ENCODE measurements at places on chromosomes 5 and 9.

GRCh38 chr5:127256886-127257597, 33.6 kb upstream of the MEGF10 start:
- no peaks in the 10 kb centered on the region for H3K27me3 ChIP-seq
- no peaks in the 10 kb centered on the region for H3K4me1 ChIP-seq
- no peak for DNase-seq

- no peaks in the 10 kb centered on the region for H3K4me1 ChIP-seq
- no peak overlapping the region for H3K4me3 ChIP-seq
- H3K27ac ChIP-seq = no peak overlapping the region
- H3K36me3 ChIP-seq = peaks cover 7% of the 10 kb centered on the region
Measured at GRCh38 chr5:120690621-120691407, 226.7 kb downstream of the PRR16 start.

DNA sequence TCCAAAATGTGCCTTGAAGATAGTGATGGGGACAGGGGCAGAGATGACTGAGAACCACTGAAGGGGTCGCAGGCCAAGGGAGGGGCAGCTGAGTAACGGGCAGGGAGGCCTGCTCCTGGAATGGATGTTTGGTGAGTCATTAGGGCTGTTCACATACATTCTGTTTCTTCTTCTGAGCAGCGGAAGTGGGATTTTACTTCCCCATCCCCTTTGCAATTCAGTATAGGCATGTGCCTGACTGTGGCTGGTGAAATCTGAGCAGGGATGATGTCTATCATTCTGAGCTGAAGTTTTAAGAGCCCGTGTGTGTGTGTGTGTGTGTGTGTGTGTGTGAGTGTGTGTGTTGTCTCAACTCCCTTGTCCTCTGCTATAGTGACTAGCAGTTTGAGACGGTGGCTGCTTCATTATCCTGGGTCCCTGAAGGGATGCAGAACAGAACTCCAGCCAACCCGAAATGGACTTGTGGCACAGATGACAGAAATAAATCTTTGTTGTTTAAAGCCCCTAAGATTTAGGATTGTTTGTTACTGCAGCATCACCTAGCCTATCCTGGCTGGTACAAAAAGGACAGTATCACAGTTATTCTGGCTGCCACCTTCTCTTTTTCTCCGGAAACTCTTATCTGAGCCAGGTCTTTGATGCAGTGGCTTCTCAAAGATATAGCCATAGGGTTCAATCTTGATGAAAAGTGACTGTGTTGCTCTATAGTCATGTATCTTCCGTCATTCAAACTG, 29.2 kb upstream of the TGFBI start:
- no peaks in the 10 kb centered on the region for H3K27me3 ChIP-seq
- H3K4me1 ChIP-seq = peaks cover 38% of the 10 kb centered on the region
- DNase-seq = peak; percentile 97
- peak overlapping the region; percentile 54 for H3K27ac ChIP-seq
- H3K4me3 ChIP-seq = no peak overlapping the region

GRCh38 chr5:36055984-36056383, 10.7 kb downstream of the UGT3A2 start:
- no peak for DNase-seq
- no peak overlapping the region for H3K4me3 ChIP-seq
- no peaks in the 10 kb centered on the region for H3K4me1 ChIP-seq

GRCh38 chr9:114551750-114552685, 35.6 kb upstream of the ATP6V1G1 start:
- peak overlapping the region; percentile 61 for H3K27ac ChIP-seq
- DNase-seq = peak; percentile 98
- H3K4me3 ChIP-seq = no peak overlapping the region

DNA sequence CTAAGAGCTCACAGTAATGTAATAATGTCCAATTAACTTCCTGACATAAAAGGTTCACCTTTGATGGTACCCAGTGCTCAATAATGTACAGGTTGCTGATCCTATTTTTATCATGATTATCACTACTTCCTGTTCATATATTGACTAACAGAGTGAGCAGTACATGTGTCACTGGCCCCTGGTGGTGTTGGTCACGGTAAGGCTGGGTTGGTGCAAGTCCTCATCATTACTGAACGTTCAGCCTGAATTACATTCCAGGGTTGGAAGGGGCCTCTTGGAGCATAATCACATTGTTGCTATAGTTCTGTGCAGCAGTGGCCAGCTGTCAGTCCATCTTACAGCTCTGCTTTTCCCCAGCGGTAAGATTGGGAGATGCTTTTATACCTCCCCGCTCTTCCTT, 24.2 kb upstream of the CKMT2 start:
- H3K27me3 ChIP-seq = no peaks in the 10 kb centered on the region
- no peak overlapping the region for H3K4me3 ChIP-seq
- no peak overlapping the region for H3K27ac ChIP-seq
- H3K36me3 ChIP-seq = peaks cover 5% of the 10 kb centered on the region

DNA sequence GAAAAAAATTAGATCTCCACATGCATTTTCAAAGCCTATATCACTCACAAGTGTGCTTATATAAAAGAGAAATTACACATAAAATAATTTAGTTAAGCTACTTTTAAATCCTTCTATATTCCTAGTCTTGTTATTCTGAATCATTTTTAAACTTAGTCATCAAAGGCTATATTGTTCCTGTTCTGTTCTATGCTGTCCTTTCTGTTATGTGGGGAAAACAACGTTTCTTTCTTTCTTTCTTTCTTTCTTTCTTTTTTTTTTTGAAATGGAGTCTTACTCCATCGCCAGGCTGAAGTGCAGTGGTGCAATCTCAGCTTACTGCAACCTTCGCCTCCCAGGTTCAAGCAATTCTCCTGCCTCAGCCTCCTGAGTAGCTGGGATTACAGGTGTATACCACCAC, 389.2 kb upstream of the FTMT start:
- H3K4me3 ChIP-seq = no peak overlapping the region
- H3K36me3 ChIP-seq = no peaks in the 10 kb centered on the region
- no peaks in the 10 kb centered on the region for H3K4me1 ChIP-seq
- H3K27me3 ChIP-seq = no peaks in the 10 kb centered on the region

DNA sequence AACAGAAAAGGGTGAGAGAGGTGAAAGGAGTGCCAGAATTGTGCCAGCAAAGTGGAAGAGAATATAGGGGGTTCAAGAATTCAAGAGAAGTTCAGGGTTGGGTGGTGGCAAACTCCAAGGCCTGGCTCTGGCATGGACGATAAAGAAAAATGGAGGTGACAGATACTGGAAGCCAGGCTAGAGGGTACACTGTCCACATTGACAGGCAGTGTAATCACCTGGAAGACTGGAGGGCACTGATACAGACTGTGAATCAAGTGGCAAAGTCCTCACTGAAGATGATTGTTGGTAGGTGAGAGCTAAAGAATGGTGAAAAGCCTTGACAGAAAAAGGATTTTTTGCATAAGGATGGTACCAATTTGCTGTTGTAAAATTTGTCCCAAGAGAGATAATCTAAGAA, 7.1 kb downstream of the SAR1B start:
- no peaks in the 10 kb centered on the region for H3K27me3 ChIP-seq
- no peak overlapping the region for H3K4me3 ChIP-seq
- H3K4me1 ChIP-seq = peaks cover 3% of the 10 kb centered on the region
- no peak overlapping the region for H3K27ac ChIP-seq
- H3K36me3 ChIP-seq = peaks cover 10% of the 10 kb centered on the region

GRCh38 chr9:96048104-96048955, 172.8 kb downstream of the ERCC6L2 start:
- no peak overlapping the region for H3K4me3 ChIP-seq
- H3K36me3 ChIP-seq = no peaks in the 10 kb centered on the region
- no peak for DNase-seq
- no peak overlapping the region for H3K27ac ChIP-seq
- peaks cover 52% of the 10 kb centered on the region for H3K27me3 ChIP-seq
- H3K4me1 ChIP-seq = no peaks in the 10 kb centered on the region
